ENCODE measurements at places on chromosomes 4 and X.

GRCh38 chr4:185280608-185281007 is 71.2 kb downstream of the SNX25 start:
- no peak for DNase-seq

GRCh38 chr4:6960628-6961412 is 51.2 kb downstream of the TBC1D14 start:
- DNase-seq: no peak

- DNase-seq: no peak
Observed at GRCh38 chr4:152953514-152953913, 17.4 kb downstream of the FHDC1 start.

DNA sequence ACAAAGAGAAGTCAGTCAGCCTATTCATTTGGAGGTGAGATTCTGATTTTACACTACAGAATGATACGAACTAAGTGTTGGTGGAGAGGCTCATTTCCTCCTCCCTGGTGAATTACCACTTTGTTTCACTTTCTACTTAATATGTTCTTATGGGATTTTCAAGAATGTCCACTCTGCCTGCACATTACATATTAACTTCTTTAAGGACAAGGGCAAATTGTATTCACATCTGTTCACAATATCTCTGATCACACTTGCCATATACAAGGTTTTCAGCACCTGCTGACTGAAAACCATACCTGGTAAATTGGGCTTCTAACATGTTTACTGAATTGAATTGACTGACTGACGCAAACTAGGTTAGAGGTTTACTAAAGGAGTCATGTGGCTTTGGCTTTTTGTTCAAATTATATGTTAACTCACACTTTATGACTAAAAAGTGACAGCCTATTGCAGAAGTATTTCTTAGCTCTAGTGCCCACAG is 188.4 kb upstream of the MBNL3 start:
- DNase-seq: no peak

- no peak for DNase-seq
Observed at GRCh38 chr4:36317721-36318120, 36.3 kb downstream of the DTHD1 start.

DNA sequence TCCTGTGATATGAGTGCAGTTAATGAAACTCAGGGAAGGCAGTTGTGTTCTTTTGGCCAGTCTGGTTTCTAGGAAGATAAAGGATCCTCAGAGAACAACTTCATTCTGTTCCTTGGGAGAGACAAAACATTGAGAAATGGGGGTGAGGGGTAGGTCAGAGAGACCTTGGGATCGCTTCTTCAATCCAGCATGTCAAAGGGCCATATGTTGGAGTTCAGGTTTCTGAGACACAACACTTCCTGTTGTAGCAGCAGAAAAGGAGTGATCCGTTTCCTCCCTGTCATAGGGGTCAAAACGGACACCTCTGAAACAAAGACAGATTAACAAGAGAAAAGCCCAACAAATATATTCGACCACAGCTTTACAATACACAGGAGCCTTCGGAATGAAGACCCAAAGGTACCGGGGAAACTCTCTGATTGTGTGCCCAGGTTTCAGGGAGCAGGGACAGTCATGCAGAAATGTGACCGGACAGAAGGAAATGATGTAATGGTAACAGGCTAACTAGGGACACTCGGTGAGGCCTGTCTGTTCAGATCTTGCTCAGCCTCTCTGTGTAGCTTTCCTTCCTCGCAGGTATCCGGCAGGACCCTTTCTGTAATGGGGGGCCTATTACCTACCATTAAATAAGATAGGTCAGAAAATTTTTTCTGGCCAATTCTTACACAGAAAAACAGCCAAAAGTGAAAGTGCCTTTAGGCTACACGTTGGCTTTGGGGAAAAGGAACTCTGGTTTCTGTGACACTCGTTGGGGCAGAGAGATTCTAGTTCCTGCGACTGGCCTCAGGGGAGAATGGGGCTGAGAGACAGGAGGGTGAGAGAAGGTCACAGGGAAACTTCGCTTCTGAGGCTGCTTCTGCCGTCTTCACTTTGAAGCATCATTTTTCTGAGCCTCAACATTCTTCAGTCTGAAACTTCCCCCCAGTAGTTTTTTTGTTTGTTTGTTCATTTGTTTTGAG is 103.3 kb upstream of the TLR3 start:
- DNase-seq: no peak

- DNase-seq: no peak
Observed at GRCh38 chr4:98377559-98377958, 116.4 kb downstream of the RAP1GDS1 start.

DNA sequence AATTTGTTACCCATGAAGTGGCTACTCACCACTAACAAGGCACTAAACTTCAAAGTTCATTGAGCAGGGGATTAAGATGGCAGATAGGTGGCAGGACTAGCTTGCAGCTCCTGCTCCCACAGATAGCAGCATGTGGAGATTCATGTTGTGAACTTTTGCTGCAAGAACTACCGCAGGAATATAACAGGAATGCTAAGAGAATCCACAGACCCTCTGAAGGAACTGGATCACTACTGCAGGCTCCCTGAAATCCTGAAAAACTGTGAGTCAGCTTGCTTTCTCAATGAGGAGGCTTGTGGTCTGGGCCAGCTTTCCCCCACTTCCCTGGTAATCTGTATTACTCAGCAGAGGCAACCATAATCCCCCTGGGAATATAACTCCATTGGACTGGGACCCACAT is 118.5 kb upstream of the VCX2 start:
- no peak for DNase-seq

DNA sequence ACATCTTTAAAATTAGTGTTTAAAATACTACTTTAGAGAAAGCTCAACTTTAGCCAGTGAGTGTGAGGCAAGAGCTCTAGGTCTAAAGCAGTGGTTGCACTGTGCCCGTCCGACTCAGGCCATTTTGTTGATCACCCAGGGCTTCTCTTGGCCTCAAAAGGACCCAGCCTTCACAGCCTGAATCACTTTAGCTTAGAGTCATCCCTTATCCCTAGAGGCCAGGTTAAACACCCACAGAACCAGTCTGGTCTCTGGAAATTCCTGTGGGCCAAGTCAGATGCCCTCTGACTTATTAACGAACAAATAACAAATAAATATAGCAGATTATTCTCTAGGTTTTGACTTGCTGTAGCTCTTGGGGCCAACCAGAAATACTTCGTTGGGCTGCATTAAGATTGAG is 102.3 kb downstream of the WWC2 start:
- no peak for DNase-seq

- DNase-seq: no peak
Observed at GRCh38 chr4:801436-802124, 24.3 kb downstream of the CPLX1 start.

DNA sequence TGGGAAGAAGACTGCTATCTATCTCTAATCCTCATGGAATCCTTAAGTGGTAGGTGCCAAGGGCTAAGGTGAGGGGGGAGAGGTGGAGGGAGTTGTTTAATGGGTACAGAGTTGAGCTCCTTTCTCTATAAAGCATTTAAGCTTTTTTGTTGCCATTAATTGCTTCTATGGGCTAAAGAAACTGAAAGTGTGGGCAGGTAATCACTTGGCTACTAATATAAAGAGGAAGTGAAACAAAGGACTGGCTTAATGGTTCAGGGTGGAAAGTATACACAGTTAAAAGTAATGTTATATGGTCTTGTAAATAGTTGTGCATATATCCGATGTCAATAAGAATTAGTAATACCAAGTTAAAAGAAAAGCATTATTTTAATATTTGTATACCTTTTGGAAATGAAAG is 83.9 kb downstream of the POLA1 start:
- DNase-seq: no peak

DNA sequence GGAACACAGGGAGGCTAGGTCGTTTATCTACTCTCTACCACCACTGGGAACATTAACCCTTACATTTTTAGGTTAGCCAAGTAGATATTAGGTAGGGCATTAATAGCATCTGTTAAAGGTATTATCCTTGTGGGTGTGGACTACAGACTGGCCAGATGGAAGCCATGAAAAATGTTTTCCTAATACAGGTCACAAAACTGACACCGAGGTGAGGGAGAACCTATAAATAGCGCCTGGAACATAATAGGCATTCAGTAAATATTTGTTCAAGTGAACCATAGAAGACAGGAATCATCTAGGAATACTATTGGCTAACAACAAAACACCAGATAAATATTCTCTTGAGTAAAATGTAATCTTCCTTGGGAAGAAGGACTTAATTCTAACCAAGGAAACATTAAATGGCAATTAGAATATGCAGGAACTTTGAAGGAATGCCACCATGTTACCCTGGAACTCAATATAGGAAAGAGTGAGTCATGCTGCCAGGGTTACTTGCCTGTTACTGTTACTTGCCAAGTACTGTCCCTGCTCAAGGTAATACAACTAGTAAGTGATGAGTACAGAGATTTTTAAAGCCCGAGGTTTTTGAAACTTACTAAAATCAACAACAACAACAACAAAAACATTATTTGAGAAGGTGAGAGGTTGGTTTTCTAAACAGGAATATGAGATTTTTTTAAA is 79.0 kb downstream of the SOX3 start:
- DNase-seq: no peak

DNA sequence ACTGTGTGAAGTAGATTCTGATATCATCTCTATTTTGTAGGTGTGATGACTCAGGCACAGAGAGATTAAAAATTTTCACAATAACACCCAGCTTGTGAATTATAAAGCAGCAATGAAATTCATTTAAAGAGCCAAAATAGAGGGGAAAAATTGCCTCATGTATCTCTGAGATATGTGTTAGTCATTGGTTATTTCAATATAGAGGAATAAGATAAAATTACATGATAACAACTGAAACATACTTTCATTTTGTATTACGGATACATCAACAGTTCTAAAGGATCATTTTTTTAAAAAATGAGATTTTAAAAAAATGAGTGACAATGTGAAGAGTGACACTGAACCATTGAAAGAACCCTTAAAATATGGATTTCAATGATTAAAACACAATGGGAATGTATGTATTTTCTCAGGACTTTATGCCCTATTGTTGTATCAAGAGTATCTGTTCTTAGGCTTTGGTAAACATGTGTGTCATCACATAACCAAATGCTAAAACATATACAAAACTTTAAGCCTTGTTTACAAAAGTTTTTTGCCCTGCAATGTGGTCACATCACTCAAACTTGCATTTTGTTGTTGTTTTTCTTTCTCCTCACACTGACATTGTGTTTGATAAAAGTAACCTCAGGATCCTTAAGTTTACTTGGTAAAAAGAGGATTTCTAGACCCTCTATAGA is 221.3 kb downstream of the ANTXR2 start:
- DNase-seq: no peak

DNA sequence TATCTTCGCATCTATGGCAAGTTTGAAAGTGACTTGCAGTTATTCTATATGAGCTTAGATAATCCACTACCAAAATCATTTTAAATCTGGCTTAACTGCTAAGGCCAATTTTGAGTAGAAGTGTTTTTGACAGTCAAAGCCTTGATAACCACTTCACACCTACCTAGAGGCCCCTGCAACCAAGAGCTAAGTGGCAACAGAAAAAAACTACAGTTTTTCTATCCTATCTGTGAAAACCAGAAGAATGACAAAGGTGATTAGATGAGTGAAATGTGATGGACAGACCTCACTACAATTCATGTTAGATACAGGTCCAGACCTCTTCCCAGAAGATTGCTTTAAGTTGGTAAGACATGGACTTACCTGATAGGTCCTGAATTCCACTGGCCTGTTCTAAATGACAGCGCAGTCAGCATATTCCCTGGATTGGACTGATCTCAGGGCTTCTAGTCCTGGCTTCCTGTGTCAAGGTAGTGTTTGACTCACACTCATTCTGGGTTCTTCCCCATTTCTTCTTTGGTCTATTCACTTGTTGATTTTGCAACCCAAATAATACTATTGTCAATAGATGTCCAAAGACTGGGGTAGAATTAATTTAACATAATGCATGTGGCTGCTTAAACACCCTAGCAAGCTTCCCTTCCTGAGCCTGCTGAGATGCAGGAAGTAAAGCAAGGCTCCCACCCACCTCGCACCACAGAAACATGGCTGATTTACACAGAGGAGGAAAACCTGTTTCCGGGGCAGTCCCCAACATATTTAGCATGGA is 65.1 kb downstream of the PPP3CA start:
- no peak for DNase-seq

DNA sequence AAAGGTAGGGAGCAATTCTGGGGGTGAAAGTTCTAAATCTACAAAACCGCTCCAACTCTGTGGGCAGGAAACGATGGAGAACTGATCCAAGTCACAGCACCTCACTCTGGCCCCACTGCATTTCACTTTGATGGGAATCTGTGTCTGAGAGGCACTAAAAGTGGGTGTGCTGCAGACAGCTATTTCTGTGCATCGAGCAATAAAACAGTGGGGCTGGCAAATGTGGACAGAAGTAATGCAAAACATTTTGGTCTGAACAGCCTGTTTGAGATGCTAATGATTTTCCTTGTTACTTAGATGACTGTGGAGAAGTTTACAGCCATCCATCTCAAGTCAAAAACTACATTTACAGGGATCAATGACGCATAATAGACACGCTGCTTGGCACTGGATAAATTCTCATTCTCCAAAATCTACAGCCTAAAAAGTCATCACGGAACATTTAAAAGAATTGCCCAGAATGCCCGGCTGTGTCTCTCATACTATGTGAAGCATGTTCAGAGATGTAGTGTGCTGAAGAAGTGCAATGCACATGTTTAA is 1671.6 kb upstream of the TENM3 start:
- DNase-seq: no peak

GRCh38 chrX:86148024-86148511 is at the start of gene DACH2:
Gene DACH2 (plus strand): TSS chrX:86148451.
- peak; percentile 32 for DNase-seq

- no peak for DNase-seq
Observed at GRCh38 chrX:100072336-100072735, 337.7 kb downstream of the PCDH19 start.

DNA sequence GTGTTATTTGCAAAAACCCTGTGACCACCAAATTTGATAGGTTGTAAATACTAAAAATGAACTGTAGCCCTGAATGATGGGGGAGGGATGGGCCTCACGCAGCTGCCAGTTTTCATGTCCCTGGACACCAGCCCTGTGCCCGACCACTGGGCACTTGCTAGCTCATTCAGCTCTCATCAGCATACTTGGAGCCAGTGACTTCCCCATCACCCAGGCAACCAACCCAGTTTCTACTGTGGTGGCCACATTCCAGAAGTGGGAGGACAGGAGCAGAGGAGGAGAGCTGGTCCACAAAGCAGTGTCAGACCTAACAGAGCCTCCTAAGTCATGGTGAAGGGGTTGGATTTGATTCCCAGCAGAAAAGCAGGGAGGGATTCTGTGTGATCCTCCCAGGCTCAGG is 128.2 kb downstream of the CPEB2 start:
- no peak for DNase-seq

GRCh38 chrX:6382284-6382683 is 152.6 kb downstream of the VCX3A start:
- no peak for DNase-seq

DNA sequence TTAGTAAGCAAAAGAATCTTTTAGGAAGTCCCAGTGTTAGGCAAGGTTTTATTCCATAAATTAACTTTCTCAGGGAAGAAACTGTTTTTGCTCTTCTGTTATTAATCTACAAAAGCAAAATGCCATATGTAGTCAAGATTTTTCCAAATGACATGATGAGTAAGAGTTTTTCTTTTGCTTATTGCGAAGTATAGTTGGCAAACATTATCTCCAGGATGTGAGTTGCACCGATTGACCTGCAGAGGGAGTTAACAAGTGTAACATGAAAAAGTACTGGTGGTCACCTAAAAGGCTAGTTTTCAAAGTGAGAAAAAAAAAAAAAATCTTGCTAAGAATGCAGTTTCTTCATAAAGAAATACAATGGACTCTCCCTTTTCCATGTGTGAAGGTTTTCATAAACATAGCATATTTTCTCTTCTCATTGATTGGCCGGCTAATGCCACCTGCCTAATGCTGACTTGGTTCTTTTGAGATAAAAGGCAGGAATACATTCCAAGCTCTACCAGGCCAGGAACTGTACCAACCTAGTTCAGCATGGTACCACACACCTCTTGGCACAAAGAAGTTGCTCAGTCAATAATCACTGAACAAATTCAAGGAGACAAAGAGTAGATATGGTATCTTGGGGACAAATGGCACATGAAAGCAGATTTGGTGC is 100.2 kb downstream of the LNX1 start:
- no peak for DNase-seq

Data from D721Med (cell line).